Germinal center (tissue), 1 donor: ENCODE measurements at places on chromosomes 3 and 15.
A peak's percentile ranks its signal among the peaks of the same experiment; 100 is the strongest.

DNA sequence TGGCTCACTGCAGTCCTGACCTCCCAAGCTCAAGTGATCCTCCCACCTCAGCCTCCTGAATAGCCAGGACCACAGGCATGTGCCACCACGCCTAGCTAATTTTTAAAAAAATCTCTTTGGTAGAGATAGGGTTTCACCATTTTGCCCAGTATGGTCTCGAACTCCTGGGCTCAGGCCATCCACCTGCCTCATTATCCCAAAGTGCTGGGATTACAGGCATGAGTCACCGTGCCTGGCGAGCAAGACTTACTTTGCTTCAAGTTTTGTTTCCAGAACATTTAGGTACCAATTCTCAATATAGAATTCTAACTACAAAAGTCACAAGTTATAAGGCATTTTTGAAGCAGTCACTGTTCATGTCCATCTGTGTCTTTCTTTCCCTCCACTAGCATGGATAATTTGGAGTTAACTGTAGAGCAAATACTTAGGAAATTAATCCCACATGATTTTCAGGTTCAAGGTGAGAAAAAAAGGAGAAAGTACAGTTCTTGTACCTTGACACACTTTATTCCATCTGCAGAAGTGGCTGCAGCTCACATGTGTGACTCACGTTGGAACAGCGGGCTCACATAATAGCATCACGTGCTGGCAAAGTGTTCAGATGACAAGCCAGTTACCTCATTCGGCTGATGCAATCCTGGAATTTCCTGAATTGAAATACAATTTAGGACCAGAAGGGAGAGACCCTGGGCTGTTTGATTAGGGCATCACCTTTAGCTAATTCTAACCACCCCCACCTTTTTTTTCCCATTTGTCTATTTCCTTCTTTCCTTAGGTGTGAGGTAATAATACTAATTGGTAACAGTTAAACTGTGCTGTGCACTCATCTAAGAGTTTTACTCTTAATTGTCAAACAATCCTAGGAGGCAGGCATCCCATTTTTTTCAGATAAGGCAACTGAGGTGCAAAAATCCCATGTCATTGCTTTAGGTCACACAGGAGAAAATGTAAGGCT, 46.9 kb upstream of the NEDD4 start:
- DNase-seq = no peak

DNA sequence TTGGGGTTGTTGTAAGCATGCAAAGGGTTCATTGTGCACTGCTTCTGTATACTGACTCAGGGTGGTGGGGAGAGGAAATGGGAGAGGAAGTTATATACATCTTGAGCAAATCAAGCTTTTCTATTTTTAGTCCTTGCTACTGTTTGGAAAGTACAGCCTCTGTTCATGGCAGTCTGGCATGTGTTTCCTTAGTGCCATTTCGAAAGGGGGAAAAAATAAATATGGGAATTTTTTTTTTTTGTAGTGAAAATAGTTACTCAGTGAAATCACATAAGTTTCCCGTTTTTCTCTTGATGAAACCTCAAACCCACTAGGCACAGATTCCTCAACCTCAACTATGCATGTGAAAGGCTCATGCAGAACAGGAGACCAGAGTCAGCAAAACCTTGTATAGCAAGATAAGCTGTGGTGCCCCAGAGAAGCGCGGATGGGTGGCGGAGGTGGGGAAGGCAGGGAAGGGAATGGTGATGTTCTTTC, 353.3 kb downstream of the LPP start:
- DNase-seq = peak; percentile 21

DNA sequence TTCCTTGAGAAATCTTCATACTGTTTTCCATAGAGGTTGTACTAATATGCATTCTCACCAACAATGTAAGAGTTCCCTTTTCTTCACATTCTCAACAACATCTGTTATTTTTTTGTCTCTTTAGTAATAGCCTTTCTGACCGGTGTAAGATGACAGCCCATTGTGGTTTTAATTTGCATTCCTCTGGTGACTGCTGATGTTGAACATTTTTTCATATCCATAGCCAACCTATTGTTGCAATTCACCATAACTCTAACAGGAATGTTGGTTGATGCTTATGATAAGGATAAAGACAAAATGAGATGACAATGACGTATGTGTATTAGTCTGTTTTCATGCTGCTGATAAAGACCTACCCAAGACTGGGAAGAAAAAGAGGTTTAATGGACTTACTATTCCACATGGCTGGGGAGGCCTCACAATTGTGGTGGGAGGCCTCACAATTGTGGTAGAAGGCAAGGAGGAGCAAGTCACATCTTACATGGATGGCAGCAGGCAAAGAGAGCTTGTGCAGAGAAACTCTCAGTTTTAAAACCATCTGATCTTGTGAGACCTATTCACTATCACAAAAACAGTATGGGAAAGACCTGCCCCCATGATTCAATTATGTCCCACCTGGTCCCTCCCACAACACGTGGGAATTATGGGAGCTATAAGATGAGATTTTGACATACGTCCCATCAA, 37.6 kb upstream of the RHCG start:
- DNase-seq = no peak

GRCh38 chr3:184380627-184381260, 890 bp downstream of the CHRD start:
- no peak for DNase-seq

DNA sequence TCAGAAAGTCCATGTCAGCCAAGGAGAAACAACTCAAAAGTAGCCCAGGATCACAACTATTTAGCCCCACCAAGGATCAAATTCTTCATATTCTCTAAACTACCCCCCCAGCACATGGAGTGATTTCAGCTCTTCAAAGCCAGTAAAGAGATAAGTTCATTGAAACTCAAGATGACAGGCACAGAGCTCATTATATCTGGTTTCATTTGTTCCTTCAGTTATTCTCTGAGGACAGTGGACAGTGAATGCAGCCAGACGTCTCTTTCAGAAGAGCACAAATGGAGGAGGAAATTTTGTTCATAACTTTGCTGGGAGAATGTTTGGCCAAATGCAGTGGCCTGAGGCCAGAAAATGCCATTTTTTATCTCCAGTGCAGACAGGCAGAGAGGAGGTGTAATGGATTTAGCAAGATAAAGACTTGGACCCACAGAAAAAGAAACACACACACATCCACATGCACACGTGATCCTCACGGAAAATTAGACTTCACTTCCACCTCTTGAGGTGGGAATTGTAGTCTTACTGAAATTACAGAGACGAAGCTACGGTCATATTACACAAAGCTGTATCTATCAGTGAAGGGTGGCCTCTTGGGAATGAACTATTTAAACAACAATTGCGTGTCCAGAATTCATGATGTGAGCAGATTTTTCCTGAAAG, 64.6 kb downstream of the HES1 start:
- no peak for DNase-seq

DNA sequence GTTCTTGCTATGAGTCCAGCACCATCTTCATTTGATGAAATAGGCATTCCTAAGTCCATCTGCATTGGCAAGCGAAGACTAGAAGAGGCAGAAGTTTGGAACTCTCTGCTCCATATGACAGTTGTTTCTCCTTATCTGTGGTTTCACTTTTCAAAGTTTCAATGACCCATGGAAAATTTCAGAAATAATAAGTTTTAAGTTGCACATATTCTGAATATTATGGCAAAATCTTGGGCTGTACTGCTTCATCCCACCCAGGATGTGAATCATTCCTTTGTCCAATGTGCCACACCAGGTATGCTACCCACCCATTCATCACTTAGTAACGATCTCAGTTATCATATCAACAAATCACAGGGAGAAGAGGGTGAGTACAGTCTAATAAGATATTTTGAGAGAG, 647.9 kb downstream of the GRM7 start:
- no peak for DNase-seq

DNA sequence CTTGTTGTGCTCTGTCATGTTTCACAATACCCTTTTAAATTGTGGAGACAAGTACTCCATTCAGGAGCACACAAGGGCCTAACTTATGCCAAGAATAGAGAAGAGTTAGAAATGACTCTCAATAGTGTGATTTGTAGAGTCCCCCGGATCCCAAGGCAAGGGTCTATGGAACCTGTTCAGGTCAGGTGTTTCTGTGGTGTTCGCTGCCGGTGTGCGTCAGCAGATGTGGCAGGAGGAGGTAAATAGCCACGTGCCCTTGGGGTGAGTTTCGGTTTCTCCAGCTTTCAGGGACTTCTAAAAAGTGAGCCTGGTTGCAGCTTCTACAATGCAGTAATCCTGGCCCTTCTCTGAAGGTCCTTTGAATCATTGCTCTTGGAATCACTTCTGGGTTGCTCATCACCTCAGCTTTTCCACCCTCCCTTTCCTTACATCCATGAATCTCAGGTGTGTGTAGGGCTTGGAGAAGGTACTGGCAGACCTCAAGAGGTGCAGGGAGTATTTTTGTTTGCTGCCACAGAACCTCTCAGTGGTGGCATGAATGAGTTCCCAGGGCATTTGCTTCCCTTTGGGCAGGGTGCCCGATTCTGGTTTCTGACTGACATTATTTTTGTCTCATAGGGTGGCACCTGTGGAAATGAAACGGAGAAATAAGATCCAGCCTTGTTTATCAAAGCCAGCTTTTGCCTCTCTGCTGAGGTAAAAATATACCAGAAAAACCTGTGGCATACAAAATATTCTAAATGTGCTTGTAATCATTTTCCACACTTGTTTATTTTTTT, 7.3 kb downstream of the ST3GAL6 start:
- DNase-seq = no peak

DNA sequence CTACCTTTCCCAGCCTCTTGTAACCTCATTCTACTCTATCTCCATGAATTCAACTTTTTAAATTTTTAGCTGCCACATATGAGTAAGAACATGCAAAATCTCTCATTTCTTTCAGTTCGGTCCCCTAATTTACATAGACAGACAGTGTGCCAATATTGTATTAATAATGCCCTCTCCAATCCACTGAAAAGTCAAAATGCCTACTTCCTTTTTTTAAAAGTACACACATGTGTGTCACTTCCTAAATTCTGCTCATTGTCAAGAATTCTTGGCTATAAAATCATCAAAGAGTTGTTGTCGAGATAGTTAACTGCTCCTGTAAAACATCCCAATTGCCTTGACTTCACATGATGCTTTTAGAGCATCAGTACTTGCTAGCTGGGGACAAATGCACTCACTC, 84.2 kb upstream of the IL12A start:
- DNase-seq = peak; percentile 20

GRCh38 chr3:126982126-126982470, 817 bp upstream of the PLXNA1 start:
- peak; percentile 66 for DNase-seq

DNA sequence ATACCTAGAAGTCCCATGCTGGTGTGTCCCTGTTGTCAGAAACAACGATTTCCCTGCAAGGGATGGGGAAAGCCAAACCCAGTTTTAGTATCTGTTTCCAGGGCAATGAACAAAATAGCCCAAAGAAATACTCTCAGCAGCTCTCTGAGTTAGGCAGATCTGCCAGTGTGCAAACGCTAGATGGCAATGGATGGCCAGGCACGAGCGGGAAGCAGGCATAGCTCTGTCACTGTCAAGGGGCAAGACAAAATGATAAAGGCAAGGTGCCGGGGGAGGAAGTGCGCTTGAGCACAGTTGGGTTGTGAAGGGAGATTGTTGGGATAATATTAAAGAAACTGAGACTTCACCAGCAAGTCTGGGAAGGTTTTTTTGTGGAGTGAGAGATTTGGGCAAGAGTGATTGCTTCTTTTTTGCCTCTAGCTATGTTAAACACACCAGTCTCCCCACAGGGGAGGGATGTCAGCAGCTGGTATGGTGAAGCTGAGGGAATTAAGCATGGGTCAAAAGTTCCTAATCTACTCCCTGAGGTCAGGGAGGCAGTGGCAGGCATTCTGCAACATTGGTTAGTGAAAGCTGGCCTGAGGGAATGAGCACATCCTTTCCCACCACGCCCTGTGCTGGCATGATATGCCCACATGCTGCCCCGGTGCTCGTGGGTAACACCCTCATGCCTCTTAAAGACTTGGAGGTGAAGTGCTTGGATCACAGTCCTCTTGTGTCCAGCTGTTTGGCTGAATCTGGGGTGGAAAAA, 117.5 kb downstream of the PDCD6IP start:
- peak; percentile 31 for DNase-seq

DNA sequence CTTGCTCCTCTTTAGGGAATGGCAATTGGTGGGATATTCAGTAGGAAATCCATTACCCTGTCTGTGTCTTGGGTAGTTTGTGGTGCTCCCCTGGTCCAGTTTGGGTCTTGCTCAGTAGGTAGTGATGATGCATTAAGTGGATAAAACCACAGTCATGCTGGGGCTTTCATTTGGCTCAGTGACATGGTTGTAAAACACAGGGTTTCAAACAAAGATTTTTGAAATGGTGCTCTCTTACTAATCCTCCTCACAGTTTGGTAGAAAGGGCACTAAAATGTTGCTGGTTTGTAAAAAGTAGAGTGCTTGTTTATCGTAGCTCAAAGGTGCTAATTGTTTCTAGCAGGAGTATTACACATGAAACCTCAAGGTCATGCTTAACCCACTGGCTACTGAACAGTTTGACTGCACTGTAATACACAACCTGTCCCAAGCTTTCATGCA, 22.9 kb downstream of the BBX start:
- no peak for DNase-seq
